Stimulated activated CD4-positive, alpha-beta T cell treated with anti-CD3 and anti-CD28 coated beads, Interleukin-2, amount 100 ng/mL, for 24 hours (primary cell): ENCODE measurements at places on chromosomes 3 and 15.

- no peak for DNase-seq
These were observed 53.8 kb upstream of the RAB6B start for GRCh38 chr3:133949438-133949837.

GRCh38 chr3:36991923-36992805 is 767 bp downstream of the EPM2AIP1 start:
- peak; percentile 22 for DNase-seq

DNA sequence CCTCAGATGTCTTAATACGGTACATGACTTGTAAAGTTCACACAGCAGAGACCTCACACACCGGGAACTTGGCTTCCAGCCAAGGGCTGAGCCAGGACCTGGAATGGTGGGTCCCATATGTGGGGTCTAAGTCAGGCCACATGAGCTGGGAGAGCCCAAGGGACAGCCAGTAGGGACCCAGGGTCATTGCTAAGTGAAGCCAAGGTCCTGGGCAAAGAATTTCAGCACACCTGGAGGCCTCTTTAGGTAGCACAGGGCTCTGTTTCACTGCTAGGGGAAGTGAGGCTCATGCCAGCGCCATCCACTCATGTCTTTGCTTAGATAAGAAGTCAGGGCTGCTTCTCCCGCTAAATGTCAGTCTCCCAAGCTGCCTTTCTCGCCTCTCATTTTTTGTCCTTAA is 116.6 kb upstream of the TLE3 start:
- no peak for DNase-seq

GRCh38 chr15:40454904-40455391 is 14.2 kb downstream of the BAHD1 start:
- peak; percentile 17 for DNase-seq

DNA sequence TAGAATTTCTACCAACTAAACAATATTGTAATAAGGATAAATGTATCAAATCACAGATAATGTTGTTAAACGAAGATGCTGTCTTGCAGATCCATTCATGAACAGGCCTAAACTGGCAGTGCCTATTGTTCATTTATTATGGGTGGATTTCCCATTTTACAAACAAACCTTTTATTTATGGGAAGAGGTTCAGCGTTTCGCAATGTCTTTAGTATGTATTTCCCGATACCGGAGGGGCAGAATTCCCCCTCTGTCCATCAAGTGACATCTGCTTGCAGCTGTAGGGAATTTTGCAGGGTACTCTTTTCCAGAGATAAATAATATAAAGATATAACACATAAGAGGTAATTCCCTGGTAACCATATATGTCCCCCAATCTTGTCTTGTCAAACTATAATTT is 5.7 kb downstream of the CEP19 start:
- DNase-seq = no peak

DNA sequence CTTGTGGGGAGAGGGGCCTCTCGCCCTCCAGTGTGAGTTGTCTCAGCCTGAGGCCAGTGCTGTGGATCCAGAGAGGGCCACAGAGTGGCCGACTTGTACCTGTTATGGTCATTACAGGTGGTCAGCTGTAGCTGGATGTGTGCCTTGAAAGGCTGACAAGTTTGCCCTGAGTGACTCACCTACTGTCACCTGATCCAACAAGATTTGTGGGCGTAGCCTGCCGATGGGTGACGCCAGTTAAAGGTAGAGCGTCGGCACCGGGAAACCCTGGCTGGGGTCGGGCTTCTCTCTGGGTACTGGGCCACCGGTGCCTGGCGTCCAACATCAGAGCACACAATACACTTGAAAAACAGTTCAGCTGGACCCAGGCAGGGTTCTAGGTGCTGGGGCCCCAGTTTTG is 2.8 kb upstream of the ISG20 start:
- peak; percentile 38 for DNase-seq

DNA sequence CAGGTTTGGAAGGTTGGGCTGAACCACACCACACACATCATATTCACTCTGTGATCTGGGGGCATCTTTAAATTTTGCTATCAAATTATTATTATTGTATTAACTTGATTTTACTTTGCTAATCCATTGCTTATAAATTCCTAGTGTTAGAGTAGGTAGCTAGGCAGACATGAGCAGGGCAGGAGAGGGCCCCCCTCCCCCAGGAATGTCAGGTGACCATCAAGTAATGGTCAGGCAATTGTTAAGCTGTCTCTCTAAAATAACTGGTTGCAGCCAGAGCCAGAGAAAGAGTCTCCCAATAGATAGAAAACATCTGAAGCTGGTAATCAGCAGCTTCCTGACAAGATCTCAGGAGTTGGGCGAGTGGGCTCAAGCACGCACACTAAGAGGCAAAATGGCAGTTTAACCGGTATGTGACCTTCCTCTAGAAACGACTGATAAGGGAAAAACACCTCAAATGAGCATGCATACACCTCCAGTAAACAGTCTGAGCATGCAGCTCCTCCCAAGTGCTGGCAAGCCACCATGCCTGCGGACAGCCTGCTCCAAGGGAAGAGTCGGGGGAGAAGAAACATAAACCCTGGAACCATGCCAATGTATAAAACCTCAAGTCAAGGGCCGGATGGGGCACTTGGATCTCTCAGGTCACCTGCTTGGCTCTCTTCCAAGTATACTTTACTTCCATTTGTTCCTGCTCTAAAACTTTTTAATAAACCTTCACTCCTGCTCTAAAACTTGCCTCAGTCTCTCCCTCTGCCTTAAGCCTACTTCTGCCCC is 3.1 kb upstream of the CXCR6 start:
- no peak for DNase-seq

DNA sequence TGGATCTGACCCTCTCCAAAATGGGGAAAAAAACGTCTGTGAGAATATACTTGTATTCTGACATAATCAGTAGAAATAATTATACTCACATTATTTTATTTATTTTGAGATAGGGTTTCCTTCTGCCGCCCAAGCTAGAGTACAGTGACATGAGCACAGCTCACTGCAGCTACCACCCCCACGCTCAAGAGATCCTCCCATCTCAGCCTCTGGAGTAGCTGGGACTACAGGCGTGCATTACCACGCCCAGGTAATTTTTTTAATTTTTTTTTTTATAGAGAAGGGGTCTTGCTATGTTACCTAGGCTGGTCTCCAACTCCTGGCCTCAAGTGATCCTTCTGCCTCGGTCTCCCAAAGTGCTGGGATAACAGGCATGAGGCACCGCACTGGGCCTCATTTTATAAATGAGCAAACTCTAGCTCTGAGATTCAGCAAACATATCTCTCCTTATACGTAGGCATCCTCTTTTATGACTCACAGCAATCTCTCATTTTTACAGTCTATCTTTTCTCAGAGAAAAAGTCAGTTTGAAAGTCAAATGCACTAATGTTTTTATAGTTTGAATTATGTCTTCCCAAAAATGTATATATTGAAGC is 989 bp upstream of the VGLL3 start:
- no peak for DNase-seq

- DNase-seq = peak; percentile 57
These were observed 5.7 kb downstream of the EIF4G1 start for GRCh38 chr3:184320104-184320445.

DNA sequence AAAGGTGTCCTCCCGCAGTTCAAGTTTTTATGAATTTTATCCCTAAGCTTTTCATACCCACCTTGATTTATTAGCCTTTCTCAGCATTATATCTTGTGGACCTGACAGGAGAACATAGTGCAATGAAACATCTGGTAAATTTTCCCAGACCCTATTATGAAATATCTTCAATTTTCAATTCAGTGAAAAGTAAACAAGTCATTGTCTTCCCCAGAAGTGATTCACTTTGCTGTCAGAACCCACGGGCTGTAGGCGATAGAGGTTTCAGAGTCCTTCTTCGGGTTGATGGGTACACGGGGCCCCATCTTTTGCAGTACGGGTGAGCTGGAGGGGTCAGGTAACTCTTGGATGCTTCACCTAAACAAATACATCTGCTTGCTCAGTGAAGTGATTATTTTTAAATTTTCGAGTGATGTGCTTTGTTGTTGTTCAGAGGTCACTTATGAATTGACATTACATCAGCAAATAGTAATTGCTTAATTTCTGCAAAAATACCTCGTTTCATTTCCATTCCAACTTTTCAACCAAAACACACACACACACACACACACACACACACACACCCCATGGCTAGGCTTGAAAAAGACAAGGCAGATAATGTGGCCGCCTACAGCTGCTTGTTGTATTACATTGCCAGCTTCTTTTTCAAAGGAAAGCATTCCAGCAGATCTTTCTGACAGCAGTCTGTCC is 102.9 kb downstream of the SEMA6D start:
- no peak for DNase-seq

- DNase-seq = no peak
These were observed 22.4 kb downstream of the DUOX1 start for GRCh38 chr15:45151998-45152828.

DNA sequence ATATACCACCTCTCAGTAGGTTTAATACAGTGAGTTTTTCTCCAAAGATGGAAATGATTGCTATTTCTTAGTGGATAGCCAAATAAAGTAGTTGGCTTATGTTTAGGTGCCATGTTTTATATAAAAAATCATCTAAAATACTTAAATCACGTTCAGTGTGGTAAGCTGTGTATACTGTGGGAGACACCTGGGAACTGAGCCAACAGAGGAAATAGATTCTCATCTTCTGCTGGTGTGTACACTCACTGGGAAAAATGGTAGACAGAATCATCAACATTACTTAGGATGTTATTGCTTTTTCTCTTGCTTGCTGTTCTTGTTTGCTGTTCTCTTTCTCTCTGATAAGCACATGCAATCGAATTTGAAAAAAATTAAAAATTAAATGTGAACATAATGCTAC is 112.6 kb upstream of the MB21D2 start:
- DNase-seq = no peak
